Fibroblast of skin of abdomen (primary cell): ENCODE measurements at places on chromosomes 7 and 10.

- no peak for DNase-seq
These were observed 43.4 kb downstream of the ZNF503 start for GRCh38 chr10:75358132-75358531.

DNA sequence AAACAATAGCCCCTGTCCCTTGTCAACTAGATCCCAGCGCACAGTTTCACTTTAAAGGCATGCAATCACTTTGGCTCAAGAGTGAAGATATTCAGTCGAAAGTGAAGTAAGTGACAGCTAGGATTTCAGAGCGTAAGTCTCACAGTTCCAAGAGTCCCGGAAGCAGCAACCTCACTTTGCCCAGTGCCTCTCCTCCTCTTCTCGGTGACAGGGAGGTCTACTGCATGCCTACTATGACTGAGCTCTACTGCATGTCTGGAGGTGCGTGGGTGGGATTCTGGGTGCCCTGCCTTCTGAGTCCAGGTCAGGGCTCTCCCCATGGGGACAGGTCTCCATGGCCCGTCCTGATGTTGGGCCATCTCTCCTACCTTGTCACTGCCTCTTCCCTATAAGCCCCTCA is 17.0 kb downstream of the PRKCQ start:
- no peak for DNase-seq

DNA sequence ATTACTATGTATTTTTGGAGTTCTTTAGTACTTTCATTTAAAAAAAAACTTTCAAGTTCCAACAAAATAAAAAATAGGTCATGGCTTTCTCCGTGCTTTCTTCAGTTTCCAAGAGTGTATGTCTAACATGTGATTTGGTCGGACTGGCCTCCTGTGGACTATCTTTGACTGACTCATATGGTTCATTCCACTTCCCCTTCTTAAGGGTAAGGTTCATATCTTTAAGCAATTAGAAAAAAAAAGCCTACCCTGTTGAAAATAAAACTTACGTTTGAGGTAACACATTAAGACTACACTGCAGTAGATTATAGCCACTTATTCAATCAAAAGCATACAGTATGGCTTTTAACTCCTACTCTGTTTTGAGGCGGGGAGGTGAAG is 112.8 kb upstream of the AHR start:
- DNase-seq, result peak; percentile 69

DNA sequence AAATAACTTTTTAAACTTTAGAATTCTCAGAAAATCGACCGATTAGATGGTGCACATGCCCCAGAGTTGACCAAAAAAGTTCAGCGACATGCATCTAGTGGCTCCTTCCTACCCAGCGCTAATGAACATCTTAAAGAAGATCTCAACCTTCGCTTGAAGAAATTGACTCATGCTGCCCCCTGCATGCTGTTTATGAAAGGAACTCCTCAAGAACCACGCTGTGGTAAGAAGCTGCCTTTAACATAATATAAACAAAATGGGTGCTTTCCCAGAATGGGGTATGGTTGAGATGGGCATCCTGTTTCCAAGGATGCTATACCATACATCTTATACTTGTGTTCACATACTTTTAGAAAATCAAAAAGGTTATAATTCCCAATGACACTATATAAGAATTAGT is 24.6 kb downstream of the GLRX3 start:
- no peak for DNase-seq

- DNase-seq, result no peak
These were observed 2.0 kb upstream of the DNAJC12 start for GRCh38 chr10:67839951-67840350.

DNA sequence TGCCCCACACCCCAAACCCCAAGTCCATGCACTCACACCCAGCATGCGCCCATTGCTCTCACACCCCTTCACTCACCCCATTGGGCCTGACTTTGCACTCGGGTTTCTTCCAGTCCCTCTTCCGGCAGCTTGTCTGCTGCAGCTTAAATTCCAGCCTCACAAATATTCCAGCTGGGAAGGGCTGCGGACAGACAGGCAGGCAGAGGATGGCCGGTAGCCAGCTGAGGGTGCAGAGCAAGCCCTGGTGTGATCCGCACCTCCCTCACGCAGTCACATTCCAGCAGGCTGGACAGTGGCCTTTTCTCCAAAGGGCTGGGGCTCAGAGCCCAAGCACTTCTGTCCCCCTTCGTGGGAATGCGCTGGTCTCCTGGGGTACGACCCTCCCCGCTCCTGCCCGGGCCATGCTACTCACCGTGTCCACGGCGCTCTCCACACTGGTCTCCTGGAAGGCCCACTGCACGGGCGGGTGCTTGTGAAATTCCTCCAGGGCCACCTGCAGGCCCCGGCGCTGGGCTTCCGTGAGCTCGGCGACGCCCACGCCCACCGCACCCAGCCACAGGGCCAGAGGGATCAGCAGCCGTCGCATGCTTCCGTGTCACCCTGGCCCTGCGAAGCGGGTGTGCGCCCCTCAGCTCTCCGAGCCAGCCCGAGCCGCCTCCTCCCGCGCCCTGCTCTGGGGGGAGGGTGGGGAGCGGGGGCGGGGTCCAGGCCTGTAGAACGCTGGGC is 1.2 kb downstream of the RARRES2 start:
- DNase-seq, result peak; percentile 50

GRCh38 chr7:103083210-103083609 is 8.3 kb downstream of the ARMC10 start:
- DNase-seq, result no peak

- no peak for DNase-seq
These were observed 22.8 kb downstream of the FRMPD2 start for GRCh38 chr10:48251525-48252353.
